HTR-8/SVneo (cell line): ENCODE measurements at places on chromosomes 6 and 20.

GRCh38 chr6:73134588-73134987 is 90.7 kb downstream of the KHDC1L start:
- DNase-seq, result no peak

DNA sequence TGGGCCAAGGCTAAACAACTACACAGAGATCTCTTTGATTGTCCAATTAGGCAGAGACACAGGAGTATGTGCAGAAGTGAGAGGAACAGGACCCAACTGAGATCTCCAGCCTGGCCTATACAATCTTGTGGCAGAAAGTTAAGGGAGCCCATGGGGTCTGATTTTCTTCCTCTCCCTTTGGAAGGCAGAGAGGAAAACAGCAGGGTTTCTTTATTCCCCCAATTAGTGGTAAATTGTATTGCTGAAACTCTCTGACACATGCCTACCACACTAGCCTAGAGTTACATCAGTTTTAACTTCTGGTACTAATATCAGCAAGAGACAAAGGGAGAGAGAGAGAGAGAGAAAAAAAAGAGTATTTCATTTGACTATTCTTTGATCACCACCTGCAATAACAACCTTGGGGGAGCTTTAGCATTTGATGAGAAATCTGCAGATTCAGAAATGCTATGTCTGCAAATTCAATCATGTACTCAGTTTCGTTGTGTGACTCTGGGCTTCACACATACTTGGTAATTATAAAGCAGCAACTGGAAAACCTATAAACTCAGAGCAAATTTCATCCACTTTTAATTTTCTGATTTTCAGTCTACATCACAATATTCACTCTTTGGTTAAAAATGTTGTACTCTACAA is 260.3 kb upstream of the SPTLC3 start:
- no peak for DNase-seq

DNA sequence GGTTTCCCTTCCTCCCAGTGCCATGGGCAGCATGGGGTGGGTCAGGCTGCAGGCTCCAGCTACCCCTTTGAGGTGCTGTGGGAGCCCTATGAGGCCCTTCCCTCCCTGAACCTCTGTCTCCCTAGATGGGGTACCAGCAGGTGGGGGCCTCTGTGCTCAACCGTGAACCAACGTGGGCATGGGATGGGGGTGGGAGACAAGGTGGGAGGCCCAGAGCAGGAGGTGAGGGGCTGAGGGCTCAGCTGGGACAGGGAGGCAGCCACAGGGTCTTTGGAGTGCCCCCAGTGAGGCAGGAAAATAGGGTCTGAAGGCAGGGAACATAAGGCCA is 33.3 kb downstream of the SUN5 start:
- no peak for DNase-seq

DNA sequence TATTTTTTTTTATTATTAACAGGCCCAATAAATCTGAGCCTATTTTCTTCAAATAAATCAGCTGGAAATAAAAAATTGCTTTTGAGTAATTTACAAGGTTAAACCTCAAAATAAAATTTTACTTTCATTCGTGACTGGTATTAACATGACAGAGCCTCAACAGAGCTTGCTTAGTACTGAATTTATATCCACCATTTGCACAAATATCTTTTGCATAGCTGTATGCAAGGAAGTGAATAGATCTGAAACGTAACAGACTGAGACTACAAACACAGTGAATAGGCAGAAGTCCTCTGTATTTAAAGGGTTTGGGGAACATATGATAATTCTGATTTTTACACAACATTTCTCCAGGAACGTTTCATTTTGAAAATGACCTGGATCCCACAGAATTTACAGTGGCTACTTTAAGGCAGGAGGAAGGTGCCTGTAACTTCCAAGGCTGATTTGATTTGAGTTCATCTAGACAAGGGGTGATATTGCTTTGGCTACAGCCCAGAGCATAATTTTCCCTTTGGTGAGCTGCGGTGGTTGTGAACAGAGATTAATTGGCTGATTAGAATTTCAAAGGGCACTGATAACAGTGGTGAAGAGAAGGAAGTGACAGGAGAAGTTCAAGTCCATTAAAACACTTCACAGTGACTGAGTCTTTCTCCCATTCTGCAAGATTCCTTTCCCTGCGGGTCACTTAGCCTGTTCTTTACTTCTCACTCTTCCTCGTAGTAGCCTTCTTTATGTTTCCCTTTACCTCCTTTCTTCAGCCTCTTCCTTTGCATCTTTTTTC is 121.2 kb upstream of the SASH1 start:
- DNase-seq, result no peak

DNA sequence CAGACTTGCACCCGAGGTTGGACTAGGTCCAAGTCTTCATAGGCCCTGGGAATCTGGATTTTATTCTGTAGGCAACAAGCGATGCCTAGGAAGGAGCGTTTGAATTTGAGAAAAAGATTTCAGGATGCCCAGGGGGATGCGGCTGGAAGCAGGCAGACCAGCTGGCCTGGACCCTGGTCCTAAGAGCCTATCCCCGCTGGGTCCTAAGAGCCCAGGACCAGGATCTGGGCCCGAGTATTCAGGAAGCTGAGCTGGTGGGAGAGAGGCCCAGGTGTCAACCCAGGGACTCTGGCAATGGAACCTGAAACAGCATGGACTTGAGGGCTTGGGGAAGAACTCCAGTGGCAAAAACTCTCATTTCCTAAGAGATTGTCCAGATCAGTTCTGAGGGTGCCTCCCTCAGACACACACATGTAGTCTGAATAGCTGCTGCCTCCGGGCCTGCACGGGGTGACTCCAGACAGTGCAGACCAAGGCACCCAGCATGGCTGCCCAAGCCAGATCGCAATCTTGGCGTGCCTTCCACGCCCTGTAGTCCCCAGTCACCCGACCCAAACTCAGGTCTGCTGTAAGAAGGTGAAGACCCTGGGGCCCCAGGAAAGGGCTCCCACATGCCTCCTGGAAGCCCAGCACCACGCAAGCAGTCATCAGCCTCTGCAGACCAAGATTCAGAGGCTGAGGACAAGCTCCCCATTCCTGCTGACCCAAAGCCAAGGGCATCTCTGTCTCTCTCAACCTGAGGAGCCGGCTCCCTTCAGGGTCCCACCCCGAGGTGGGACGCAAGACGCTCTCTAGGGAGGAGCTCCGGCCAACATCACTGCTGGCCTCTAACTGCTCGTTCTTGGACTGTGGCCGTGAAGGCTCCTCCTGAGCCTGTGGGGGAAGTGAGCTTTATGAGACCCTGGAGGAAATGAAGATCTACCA is 34.4 kb downstream of the RRBP1 start:
- no peak for DNase-seq

DNA sequence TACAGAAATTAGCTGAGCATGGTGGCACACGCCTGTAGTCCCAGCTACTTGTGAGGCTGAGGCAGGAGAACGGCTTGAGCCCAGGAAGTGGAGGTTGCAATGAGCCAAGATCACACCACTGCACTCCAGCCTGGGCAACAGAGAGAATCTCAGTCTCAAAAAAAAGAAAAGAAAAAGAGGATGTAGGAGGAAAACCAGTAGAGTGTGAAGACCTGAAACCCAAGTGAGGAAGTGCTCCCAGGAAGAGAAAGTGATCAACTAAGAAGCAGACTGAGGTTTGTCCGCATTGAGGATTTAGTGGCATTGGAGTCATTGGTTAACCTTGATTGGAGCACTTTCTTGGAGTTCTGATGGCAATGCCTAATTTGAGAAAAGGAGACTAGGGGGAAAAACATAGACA is 20.6 kb upstream of the TASP1 start:
- DNase-seq, result no peak

- DNase-seq, result no peak
Measured at GRCh38 chr6:87351583-87351982, 7.0 kb downstream of the C6orf163 start.
